ENCODE measurements at places on chromosomes 3 and 15.

GRCh38 chr3:50323614-50324199 lies 1.2 kb upstream of the HYAL2 start:
- no peak for DNase-seq

DNA sequence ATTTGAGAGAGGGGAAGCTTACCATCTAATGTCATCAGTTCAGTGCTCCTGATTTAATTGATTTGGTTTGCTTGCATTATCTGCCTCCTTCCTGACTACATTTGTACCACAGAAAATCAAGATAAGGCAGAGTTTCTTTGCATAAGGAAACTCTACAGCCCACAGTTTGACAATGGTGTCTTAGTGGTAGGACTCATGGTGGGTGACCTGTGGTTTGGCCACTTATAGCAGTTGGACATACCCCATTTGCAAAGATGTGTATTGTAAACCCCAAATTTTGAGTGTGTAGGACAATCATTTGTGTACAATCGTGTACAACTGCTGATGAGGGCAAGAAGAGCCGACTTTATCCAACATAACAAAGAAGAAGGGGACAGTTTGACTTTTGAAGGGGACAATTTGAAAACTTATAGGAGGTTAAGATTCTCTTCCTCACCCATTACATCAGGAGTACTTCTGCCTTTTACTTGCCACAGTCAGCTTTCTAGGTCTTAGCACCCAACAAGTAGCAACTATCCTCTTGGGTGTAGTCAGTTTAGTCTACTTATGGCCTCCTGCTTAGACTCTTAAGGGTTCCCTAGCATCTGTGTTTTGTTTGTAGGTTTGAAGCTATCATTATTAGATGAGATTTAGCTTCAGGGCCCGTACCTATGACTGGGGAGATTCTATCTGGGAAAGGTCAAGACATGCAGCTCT lies 6.2 kb downstream of the TGFBR2 start:
- DNase-seq: no peak

- DNase-seq: no peak
These were observed 6.5 kb upstream of the CILP start for GRCh38 chr15:65217526-65218482.

GRCh38 chr3:73866846-73867245 lies 242.1 kb upstream of the PDZRN3 start:
- no peak for DNase-seq

GRCh38 chr3:55337641-55338180 lies 149.4 kb downstream of the WNT5A start:
- DNase-seq: no peak
